ENCODE measurements at places on chromosomes 7 and 10.

DNA sequence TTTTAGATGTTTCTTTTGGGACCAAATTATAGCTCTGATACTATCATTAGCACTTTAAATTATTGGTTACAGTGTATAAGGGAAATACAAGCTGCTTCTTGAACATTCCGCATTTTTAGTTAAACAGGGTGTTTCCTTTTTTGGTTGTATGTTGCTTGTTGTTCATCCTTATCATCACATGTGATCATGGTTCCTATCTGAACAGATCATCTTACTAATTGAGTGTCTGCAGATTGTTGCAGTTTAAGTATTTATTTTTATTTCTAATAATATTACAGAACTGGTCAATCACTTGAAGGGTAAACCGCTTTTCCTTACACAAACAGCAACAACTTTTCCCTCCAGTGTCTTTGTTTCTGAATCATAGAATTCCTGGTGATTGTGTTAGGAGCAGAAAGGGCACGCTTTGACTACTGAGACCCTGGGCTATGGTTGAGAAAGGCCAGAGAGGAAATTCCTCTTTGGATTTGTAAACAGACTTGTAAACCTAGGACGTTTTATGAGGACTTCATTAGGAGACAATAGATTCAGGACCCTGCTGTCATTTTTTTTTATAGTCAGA is 37.2 kb downstream of the CHN2 start:
- no peak for DNase-seq

DNA sequence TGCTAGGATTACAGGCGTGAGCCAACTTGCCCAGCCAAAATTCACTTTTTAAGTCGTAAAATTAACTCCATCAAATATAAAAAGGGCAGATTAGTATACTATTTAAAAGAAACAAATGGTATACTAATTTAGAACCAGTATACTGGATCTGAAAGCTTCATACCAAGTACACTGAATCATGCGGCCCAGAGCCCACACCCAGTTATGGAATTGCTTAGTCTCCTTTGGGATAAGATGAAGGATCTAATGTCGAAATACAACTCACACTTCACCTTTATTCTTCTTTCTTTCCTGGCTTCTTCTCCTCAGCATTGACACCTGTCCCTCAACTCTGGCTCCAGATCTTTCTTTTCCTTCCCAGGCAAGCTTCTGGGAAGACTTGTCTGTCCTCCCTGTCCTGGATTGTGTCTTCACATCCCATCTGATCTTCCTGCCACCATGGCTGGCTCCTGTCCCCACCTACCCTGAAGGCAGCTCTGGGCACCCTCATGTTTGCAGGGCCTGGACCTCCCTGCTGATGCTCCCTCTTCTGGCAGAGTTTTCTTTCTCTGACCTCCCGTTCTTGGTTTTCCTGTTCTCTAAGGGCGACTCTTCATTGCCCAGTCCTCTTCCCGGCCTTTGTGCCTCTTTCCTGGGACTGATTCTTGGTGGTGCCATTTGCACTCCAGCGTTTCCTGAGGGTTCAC is 57.8 kb upstream of the CTBP2 start:
- DNase-seq, result peak; percentile 71

GRCh38 chr10:36578306-36578705 is 547.1 kb upstream of the ANKRD30A start:
- peak; percentile 73 for DNase-seq

- peak; percentile 81 for DNase-seq
Observed at GRCh38 chr7:101602484-101603241, 26.4 kb downstream of the MYL10 start.

GRCh38 chr10:23081221-23081750 is 14.1 kb upstream of the MSRB2 start:
- DNase-seq, result peak; percentile 63

DNA sequence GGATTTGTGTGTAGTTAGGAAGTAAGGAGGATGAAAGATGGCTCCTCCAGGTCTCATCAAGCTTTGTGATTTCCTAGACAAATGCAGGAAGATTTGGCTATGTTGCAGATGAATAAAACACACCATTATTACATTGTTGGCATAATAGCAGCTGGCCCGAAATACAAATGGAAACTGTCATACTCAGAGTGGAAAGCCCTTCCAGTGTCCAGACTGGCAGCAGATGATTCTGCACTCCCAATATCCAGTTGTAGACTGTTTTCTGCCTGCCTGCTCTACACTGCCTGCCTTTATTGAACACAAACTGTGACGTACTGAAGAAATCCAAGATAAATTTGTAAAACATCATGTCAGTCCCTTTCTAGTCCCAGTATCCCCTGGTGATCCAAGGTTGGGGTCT is 99.7 kb upstream of the FZD1 start:
- DNase-seq, result peak; percentile 52

DNA sequence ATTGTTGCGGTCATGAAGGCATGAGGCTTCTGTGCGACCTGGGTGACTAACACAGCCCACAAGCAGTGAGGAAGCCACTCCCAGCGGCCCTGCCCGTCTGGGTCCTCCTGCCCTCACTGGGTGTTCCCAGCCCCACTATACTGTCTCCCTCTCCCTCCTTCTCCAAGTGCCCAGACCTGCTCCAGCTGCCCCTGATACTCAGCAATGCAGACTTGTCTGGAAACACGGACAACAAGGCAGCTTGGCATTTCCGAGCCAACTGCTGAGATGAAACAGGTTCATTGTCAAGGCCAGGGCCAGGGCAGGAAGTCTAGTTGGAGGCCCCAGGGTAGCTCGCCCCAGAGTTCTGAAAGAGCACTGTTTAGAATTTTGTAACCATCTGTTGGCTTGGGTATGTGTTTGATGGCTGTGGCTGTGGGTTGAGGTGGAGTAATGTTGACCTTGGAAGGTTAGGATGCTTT is 95.7 kb downstream of the RBM20 start:
- DNase-seq, result no peak

GRCh38 chr10:15237351-15237750 is 68.9 kb upstream of the NMT2 start:
- DNase-seq, result peak; percentile 90

- DNase-seq, result no peak
Observed at GRCh38 chr10:73816917-73817729, 5.7 kb upstream of the NDST2 start.

DNA sequence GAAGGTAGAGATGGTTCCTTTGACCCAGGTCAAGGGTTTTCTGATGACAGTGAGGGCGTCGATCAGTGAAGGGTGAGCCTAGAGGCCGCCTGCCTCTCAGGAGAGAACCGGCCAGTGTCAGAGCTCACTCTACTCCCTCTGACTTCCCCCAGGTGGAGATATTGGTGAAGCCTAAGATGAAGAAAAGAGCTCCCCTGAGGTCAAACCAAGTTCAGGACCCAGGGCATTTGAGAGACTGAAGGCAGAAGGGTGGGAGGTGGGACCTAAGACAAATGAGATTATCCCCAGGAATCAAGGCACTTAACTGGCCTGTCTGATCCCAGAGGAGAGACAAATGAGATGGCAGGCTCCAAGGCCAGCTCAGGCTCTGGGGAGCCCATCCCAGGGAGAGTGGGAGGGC is 104.7 kb downstream of the CDH23 start:
- DNase-seq, result no peak

DNA sequence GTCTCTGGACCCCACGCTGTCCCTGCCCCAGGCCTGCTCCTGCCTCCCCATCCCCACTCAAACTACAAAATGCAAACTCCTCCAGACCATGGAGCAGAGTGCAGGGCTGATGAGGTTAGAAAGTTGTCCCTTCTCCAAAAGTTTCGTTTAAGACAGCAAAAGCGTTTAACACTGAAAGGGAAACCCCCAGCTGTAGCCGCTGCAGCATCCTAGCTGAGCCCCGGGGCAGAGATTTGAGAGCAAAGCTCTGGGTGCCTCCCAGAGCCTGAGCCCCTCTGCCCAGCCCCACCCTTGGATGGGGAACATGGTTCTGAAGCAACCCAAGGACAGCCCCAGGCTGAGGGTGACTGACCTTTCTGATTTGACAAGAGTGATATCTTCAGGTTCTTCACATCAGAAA is 52.8 kb upstream of the ENO4 start:
- DNase-seq, result no peak

- no peak for DNase-seq
Observed at GRCh38 chr7:41730161-41730560, 27.3 kb upstream of the INHBA start.

GRCh38 chr10:46537309-46537708 is 19.1 kb downstream of the GPRIN2 start:
- DNase-seq, result no peak

GRCh38 chr7:42763137-42763551 is 148.7 kb downstream of the C7orf25 start:
- DNase-seq, result no peak

DNA sequence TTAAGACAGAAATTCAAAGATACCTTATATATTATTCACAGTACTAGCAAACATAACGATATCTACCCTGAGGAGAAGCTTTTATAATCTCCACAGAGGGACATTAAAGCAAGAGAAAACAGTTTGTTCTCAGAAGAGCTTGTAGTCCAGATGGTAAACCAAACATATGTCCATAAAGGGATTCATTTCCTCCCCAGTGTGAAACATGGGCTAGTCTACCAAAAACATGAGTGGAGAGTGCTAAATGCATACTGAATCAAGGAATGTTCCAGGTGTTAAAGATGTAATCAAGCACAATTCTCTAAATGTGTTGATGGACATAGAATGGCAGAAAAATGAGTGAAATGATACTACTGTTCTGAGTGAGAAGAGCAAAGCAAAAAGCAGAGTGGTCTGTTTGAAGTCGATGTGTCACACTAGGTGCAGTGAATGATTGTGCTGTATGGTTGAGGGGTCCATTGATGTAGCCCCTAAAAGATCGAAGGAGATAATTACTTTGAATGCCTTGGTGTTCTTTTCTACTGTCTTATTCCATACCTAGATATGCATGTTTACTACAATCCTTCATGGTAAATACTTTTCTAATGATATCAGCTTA is 25.3 kb downstream of the BCAP29 start:
- DNase-seq, result no peak

GRCh38 chr10:29057822-29058331 is 231.0 kb upstream of the LYZL1 start:
- no peak for DNase-seq

GRCh38 chr10:11757454-11757820 is 15.3 kb downstream of the ECHDC3 start:
- peak; percentile 88 for DNase-seq

GRCh38 chr7:30941582-30942323 is 22.0 kb upstream of the GHRHR start:
- DNase-seq, result no peak

GRCh38 chr7:141480953-141481352 is 70.3 kb upstream of the AGK start:
- DNase-seq, result no peak

DNA sequence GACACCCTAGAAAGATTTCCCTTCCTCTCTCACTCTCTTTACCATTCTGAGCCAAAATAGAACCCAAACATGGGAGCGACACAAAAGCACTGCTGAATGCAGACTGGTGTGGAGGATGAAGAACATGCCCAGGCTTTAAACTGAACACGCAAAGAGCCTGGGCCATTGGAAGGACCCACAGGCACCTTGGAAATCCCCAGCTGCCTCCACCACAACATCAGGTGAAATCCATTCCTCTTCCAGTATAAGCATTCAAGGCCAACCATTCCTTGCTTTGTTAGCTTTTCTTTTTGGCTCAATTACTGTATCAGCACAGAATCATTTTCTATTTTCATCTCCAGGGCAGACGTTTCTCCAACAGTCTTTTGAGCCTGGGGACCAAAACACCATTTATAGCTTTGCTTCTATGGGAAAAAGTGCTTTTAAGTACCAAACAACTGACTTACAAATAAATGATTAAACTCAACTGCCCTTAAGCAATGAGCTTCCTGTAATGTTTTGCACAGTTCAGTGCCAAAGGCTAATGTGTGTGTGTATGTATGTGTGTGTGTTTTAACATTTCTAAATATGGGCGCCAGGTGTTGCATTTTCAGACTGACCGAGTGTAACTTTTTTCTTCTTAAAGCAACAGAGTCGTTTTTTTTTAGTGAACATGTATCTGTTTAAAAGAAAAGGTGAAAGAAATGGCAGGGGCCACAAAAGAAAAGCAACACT is 16.2 kb upstream of the BLNK start:
- no peak for DNase-seq

DNA sequence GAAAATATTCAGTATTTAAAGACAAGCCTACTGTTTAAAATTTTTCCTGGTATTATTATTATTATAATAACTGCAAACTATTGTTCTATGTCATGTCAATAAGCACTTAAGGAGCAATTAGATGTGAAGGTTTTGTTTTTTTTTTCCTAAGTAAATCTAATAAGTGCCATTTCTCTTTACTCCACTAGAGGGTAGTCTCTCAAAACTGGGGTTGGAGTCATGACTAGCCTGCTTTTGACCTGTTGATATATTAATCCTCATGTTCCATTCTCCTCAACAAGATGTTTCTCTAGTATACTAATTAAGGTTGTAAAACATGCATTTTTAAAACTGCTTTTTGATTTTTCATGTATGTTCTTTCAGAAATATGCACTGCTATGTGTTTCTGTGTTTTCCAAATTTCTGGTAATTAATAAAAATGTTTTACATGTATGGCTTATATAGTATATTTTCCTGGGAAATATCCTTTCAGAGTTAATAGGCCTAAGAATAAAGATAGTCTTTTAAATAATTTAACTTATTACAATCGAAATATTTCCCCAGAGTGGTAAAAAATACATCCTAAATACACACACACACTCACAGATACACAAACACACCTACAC is 1.0 kb upstream of the LRRN3 start:
- DNase-seq, result peak; percentile 65

GRCh38 chr7:102983602-102984001 is 70.8 kb downstream of the LRRC17 start:
- DNase-seq, result no peak

DNA sequence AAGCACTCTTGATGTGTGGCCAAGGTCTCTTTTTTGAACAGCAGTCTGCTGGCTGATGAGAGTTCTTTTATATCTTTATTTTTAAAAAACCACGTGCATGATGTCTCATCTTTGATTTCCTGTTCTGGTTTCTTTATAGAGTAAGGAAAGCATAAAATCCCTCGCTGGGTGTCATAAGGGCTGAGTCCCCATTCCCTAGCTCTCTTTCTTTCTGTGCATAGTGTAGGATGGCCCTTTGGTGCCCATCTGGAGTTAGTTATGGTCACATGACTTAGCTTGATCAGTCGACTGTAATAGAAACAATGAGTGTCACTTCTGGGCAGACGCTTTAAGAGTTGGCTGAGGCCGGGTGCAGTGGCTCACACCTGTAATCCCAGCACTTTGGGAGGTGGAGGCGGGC is 38.5 kb downstream of the GHRHR start:
- DNase-seq, result peak; percentile 45

DNA sequence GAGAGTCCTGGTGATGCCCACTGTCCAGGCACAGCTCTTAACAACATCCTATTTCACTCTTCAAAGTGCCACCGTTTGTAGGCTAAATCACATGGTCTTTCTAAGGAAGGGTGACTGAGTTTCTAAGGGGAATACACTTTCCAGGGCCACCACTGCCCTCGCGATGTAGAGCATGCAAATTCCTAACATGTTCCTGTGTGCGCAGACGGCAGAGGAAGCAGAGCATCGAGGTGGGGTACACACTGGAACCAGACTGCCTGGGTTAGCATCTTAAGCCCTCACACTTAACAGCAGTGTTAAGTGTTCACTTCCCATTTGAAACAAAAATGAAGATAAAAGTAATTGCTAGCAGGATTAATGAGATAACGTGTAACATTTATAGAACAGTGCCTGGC is 3.0 kb downstream of the VOPP1 start:
- no peak for DNase-seq

- no peak for DNase-seq
Observed at GRCh38 chr10:76546411-76546810, 1091.2 kb downstream of the KCNMA1 start.

- no peak for DNase-seq
Observed at GRCh38 chr7:92793656-92794205, 42.6 kb downstream of the CDK6 start.
